ENCODE measurements at places on chromosomes 13 and 19.
A peak's percentile ranks its signal among the peaks of the same experiment; 100 is the strongest.

DNA sequence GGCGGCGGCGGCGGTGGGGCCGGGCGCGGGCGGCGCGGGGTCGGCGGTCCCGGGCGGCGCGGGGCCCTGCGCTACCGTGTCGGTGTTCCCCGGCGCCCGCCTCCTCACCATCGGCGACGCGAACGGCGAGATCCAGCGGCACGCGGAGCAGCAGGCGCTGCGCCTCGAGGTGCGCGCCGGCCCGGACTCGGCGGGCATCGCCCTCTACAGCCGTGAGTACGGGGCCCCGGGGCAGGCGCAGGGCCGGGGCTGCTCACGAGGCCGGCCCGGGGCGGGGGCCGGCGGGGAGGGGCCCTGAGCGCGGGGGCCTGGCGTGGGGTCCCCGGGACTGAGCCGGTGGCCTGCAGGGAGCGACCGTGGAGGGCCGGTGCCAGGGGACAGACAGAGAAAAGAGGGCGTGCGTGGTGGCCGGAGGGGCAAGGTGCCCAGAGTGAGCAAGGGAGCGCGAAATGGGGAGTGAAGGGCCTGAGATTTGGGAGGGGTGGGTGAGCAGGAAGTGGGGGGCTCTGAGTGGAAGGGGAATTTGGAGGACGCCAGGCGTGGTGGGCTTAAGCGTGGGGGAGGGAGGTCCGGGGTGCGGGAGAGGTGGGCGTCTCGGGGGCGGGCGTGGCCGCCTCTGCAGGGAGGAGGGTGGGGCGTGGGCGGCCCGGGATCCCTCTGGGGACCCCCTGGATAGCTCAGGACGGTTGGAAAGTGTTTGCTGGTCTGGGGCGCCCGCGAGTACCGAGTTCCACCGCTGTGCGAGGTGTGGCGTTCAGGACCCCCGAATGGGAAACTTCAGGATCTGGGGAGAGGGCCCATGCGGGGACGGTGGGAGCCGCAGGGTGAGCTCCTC, 575 bp downstream of the CARM1 start:
- DNase-seq: peak; percentile 20

DNA sequence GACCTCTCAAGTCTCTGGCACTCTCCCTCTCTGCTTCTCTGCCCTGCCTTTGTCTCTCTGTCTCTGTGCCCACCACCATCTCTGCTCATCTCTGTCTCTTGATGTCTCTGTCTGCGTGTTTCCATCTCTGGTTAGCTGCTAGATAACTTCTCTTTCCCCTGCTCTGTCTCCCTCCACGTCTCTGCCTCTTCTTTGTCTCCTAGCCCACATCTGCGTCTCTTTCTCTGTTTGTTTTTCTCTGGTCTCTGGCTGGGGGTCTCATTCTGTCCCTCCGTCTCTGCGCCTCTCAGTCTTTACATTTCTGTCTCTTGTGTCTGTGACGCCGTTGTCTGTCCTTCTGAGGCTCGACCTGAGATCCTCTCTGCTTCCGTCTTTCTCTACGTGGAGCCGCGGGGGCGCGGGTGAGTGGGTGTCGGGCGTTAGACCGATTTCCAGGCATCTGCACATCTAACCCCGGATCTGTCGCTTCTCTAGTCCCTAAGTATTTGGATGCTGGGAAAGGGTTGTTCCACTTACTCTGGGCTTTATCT, 386 bp downstream of the GIPR start:
- no peak for DNase-seq

DNA sequence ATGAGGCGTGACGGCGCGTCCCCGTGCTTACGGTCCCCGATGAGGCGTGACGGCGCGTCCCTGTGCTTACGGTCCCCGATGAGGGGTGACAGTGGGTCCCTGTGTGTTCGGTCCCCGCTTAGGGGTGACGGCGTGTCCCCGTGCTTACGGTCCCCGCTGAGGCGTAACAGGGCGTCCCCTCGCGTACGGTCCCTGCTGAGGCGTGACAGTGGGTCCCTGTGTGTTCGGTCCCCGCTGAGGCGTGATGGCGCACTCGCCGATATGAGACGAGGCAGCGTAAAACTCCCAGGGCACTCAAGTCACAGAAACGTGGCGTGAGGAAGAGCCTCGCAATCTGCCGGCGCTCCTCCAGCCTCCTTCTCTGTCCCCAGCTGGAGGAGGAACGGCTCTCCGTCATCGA, 20.9 kb downstream of the CFAP97D2 start:
- DNase-seq: no peak

DNA sequence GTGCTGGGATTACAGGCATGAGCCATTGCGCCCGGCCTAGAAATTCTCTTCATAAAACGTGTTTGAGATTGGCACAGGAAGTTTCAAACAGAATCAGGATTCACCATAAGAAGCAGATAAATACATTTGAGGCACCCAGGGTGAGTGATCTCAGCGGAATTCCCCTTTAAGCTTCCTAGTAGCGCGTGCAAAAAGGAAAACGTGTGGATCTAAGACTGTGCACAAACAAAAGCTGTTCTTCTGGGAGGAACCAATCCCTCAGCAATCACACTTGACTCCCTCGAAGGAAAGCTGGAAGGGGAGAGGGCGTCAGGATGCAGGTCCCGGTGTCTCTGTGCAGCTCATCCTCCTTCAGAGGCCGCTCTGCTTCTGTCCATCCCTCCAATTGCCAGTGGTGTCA, 15.5 kb downstream of the MCF2L start:
- DNase-seq: no peak

DNA sequence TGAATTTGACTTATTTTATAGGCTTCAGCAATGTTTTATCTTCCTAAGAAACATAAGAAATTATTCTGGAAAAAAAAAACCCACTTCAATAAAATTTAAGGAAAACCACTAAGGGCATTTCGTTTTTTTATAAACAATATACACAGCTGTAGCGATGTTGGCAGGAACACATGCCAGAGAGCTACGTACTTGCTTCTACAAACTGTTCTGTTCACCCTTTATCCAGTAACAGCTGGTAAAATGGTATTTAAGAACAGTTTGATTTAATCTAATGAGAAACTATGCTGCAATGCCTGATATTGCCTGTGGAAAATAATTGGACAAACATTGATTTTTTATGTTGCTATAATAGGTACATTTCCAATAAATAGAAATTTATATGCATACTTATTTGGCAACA, 137.2 kb upstream of the DACH1 start:
- no peak for DNase-seq

DNA sequence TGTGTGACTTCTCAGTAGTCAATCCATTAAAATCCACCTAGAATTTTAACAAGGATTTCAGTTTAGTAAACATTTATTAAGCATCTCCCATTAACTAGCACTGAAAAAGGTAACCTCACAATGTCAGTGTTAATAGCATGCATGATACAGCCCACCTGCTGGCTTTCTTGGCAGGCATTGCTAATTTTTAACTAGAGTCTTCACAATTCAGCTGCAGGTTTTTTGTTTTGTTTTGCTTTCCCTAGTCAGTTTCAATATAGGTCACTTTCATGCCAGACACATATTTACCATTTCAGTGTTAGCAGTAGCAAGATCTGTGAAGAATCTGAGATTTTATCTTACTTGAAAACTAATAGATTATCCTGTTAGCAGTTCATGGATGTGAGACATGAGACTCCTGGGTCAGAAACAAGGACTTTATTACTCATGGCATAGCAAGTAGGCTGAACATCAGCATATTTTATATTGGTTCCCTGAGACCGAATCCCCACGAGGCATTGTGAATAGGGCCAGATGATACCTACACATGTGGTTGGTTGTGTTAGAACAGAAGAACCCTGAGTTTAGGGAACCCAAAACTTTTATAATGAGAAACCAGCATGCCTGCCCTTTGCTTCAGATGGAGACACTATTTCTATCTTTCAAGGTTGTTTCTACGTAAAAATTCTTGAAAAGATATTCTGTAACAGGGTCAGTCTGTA, 198.0 kb upstream of the HTR2A start:
- no peak for DNase-seq

DNA sequence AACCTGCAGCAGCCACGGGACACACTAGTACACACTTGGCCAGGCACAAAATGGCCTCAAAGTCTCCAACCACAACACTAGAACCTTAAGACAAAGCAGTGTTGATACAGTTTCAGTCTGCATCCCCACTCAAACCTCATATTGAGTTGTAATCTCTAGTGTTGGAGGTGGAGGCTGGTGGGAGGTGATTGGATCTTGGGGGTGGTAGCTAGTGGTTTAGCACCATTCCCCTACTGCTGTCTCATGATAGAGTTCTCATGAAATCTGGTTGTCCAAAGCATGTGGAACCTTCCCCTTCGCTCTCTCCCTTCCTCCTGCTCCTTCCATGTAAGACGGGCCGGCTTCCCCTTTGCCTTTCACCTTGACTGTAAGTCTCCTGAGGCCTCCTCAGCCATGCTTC, 638.7 kb downstream of the UQCRFS1 start:
- no peak for DNase-seq

DNA sequence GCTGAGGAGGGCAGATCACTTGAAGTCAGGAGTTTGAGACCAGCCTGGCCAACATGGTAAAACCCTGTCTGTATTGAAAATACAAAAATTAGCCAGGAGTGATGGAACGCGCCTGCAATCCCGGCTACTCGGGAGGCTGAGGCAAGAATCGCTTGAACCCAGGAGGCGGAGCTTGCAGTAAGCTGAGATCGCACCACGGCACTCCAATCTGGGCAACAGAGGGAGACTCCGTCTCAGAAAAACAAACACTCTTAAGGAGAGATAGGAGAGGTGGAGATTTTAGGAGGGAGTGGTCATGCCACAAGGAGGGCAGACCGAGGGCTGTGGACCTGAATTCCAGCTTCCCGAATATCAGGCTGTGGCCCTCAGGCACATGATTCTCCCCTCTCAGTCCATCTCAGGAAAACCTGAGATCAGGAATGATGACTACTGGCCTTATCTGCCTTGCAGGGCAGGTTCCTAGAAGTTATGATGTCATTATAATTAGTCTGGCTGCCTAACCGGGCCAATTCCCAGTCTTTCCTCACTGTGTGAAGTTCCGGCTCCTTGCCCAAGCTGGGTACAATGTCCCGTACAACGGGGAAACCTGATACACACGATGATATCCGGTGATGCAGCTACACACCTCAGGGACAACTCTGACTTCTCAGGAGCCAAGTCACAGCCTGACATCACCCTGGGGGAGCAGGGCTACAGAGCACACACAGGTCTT, 2.5 kb downstream of the SLC35E1 start:
- no peak for DNase-seq

DNA sequence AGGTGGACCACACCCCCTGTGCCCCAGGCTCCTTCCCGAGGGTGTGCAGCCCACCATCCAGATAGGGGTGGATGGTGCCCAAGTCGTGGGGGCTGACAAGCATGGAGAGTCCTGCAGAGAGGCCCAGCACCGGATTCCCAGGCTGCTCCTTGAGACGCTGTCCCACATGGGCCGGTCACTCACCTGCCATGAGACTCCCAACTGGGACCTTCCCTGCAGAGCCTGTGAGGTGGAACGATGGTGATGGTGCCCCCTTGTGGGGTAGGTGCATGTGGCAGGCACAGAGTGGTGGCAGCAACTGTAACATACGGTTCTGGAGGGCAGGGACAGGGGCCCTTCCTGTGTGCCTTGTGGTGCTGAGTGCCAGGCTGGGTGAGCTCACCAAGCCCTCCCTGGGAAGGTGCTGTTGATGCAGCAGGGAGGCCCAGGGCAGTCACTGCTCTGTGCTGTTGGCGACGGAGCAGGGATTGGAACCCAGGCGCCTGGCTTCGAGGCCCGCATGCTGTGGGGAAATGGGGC, 33.1 kb downstream of the PPP1R37 start:
- DNase-seq: peak; percentile 59

GRCh38 chr19:33905473-33905936, 108.8 kb downstream of the KCTD15 start:
- peak; percentile 25 for DNase-seq

DNA sequence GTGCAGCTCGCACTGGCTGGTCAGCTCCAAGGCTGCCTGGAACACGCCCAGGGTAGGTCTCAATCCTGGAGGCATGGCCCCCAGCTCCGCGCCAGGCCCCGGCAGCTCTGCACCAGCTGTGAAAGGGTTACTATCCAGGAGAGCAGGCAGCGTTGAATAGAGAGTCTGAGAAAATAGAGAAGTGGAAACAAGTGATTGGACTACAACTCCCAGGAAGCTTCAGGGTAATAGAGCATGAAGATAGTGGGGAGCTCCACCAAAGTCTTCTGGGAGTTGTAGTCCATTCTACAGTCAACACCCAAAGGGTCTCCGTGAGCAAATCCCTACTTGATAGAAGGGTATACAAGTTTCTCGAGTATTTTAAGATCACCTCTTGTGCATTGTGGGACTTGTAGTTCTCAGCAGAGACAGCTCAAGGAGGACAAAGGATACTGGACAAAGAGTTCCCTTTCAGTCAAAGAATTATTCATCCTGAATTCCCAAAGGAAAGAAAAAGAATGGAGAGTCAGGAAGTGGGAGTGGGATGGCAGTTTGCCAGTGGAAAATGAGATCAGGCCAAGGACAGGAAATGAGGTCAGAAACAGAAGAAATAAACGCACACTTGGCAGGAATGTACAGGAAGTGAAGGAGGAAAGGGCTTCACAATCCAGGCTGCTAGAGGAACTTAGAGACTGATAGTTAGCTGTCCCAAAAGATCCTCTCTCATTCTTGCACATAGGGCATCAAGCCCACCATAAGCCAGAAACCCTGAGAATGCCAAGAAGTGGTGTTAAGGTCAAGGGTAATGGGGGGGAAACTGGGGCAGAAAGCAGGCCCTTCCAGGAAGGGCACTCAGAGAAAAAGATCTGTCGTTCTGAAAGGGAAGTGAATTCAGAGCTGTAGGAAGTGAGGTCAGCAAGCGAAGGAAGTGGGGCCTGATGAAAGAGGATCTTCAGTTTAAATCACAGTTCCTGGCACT, 5.5 kb upstream of the MAMSTR start:
- DNase-seq: peak; percentile 98

DNA sequence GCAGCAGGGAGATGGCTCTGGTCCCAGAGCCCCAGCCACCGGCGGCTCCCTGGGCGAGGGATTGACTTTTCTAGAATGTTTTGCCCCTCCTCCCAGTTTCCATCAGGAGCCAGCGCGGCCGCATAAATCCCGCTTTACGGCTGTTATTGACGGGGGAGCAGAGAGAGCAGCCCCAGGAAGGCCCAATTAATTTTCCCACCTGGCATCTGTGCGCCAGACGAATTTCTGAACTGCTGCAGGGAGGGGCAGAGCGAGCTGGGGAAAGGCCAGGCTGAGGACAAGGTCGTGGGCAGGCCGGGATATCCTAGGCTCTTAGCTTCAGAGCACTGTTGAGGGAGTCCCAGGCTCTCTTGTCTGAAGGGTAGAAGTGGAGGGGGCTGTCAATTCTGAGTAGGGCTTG, 24.7 kb downstream of the ZNRF4 start:
- no peak for DNase-seq

- DNase-seq: no peak
These were observed 1.2 kb downstream of the RFXAP start for GRCh38 chr13:36820222-36820621.

- DNase-seq: no peak
These were observed 23.6 kb downstream of the DPP9 start for GRCh38 chr19:4699826-4700692.

DNA sequence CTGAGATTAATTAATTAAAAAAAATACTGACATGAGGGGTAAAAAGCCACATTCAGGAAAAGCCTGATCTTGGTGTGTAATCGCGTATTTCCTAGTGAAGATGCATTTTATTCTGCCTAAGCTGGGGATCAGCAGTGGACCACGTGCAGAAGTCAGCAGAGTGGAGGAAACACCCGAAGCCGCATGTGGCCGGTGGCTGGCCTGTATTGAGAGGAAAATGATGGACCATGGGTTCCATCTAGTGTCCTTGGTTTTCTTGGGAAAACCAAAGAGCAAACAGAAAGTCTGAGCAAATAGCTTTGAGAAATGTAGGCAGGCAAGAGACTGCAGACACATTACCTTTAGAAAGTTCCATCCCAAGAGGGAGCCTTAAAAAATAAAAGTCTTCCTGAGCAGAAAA, 23.7 kb upstream of the SHISA2 start:
- DNase-seq: no peak

GRCh38 chr13:105960326-105960725, 575.1 kb downstream of the EFNB2 start:
- no peak for DNase-seq

Measured in cardiac fibroblast (primary cell).